ENCODE measurements at places on chromosomes 7 and 10.

DNA sequence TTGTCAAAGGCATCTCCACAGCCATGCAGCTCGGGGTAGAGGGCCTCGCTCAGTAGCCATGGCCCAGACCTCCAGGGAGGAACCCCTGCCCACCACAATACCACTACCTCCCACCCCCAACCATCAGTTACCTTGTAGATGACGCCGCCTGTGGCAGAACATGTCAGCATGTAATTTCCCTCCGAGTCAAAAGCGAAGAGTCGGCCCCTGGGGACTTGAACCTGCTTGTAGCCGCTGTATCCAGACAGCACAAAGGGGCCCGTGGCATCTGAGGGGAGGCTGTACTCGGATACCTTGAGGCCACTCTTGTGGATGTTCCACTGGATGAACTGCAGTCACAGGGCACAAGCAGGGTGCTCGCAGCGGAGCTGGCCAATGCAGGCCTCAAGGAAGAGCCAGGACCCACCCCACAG is 16.3 kb upstream of the CYREN start:
- DNase-seq: no peak

DNA sequence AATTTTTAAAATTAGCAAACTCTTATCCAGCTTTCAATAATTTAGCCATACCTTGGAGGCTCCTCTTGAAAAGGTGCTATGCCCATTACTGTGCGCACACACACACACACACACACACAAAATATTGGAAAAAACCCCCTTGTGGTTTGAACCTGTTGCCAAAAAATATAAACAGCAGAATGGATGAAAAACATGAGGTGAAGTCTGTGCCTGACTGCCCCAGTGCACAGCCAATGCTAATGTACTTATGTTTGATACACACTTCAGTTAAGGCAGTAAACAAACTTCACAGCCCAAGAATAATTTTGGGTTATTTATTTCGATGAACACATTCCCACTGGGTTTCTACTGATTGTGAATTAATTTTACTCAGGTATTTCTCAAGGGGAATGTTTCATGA is 113.2 kb upstream of the SEM1 start:
- DNase-seq: no peak

DNA sequence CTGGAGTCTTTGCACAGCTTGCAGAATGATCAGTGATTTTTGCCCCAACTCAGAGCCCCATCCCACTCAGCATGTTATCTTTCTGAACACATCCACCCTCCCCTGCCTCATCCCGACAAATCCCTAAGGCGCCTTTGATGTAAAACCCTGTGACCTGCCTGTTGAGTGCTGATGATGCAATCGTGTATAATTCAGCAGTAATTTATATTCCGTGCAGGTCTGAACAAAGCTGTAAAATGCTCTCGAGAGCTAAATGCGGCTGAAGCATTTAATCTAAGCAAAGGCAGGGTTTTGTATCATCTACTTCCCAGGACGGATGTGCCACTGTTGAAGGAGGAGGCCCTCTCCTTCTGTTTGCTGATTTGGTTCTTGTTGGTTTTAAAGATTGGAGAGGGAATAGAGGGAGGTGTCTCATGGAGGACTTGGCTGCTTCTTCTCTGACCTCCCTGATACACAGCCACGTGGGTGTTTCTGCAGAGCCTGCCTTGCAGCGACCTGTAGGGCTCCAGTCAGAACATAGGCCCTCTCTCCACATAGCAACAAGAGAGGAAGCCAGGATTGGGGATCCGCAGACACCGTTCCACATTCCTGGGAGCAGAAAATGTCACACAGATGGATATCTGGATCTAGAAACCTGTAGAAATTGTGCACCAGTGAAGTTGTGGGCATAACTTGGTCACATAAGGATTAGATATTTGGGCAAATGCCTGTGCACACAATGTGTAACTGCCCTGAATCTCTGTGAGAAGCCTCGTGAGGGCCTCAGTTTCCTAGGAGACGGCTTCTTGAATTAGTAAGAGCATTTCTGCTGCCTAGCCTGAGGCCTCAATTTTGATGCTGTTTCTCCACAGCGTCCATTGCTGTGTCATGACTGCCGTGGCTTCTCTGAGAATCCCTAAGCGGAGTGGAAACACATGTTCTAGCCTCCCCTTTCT is 90.2 kb upstream of the AGK start:
- no peak for DNase-seq

DNA sequence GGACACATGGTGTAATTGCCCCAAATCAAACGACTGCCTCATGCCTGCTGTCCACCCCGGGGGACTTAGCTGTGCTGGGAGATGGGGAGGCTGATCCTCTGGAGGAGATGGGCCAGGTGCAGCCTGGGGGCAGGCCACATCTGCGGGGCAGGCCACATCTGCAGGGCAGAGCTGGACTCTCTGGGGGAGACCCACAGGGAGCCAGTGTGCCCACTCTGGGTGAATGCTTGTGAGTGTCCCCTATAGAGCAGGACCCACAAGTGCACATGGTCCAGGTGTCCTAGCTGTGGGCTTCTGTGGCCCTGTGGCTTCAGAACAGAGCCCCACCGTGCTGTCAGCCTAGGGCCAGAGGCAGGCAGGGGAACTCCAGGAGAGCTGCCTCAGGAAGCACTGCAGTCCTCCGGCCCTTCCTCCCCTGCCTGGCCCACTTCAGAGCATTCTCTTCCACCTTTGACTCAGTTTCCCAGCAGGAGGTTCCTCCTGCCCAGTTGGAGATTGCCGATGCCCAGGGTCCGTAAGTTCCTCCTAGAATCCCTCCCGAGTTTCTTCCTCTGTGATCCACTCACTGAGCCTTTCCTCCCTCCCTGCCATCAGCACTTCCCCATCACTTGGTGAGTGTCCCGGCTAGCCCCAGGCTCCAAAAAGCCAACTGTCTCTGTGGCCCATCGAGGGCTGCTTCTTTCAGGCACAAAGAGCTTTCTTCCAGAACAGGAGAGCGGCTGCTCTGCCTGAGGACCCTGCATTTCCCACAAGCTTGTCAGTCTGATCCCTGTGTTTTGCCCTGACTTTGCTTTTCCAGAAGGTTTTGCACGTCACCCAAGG is 50.3 kb downstream of the ADCYAP1R1 start:
- DNase-seq: no peak

GRCh38 chr7:107728276-107728675 is 15.7 kb upstream of the CBLL1 start:
- no peak for DNase-seq

DNA sequence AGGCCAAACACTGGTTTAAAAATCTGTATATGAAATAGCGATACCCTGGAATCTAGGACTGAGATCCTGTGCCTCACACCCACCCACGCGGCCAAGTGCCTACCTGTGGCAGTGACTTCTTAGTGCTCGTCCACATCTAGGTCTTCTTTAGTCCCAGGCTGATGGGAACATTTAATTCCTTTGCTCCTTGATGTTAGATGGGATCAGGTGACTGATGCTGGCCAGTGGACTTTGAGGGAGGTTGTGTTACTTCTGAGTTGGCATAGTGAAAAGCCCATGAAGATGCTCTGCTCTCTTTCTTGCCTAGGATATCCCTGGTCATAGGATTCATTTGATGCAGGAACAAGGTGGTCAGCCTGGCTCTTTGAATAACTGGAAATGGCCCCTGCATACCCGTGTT is 59.2 kb downstream of the BMPR1A start:
- no peak for DNase-seq

GRCh38 chr10:22475651-22476600 is 130.6 kb downstream of the SPAG6 start:
- no peak for DNase-seq

DNA sequence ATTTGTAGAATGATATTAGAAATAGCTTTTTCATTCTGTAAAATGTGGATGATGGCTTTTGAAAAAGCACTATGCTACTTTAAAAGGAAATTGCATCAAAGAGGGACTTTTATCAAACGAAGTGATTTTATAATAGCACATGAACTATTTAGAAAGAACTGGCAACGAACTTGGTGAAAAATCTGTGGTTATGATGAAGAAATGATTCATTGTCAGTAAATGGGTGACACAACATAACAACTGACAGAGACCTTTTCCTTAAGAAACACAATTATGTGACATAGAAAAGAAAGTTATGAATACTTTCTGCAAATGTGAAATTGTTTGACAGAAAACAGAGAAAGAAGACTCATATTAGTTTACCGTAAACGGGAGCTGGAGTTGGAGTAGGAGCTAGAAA is 60.7 kb upstream of the LAMB4 start:
- no peak for DNase-seq

GRCh38 chr7:79570903-79571302 is 117.4 kb upstream of the MAGI2 start:
- no peak for DNase-seq

DNA sequence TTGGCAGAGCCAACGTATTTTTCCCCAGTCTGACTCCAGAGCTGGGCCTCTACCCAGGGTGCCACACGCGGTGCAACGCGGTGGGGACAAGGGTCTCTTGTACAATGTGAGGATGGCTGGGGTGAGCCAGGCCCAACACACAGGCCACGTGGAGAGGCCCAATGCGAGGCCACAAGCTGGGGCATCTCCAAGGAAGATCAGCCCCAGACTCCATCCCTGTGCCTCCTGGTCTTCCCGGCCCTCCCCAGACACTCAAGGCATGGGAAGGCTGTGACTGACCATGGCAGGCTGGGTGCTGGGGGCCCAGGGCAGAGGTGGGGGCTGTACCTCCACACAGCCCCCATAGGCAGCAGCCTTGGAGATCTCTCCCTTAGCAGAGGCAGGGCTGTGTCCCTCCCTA is 135.3 kb upstream of the FAM20C start:
- DNase-seq: no peak

DNA sequence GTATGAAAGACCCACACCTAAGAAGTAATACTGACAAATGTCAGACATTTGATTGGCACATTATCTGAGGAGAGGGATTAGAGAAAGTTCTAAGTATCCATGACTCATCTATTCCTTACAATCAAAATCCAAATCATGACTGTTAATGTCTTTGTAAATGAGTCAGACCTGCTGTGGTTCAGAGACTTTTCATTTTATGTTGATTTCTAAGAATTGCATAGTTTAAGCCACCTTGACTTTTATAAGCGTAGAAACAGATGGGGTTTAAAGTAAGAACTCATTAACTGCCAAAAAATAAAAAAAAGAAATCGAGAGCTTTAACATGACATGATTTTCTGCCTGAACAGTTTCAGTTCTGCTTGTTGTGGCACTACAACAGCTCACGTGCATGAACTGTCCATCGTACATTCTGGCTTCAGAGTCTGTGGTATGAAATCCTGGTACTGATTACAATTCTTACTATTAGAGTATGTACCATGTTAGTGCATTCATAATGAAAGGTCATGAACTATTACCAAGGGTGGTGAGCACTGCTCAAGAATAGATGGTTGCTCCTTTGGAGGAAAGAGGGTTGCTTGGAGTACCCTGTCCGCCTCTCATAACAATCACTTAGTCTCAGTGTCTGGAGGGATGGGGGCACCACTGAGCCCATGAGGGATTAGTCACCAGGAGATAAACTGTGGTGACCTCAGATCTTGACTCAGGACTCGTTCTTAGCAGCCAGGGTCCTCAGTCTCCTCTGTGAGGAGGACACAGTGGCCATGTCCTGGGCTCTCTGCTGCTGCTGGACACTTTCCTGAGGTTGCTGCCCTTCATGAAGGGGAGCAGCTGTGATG is 42.2 kb downstream of the ACSM6 start:
- no peak for DNase-seq

GRCh38 chr10:117775526-117775925 is 233.0 kb downstream of the EMX2 start:
- no peak for DNase-seq

DNA sequence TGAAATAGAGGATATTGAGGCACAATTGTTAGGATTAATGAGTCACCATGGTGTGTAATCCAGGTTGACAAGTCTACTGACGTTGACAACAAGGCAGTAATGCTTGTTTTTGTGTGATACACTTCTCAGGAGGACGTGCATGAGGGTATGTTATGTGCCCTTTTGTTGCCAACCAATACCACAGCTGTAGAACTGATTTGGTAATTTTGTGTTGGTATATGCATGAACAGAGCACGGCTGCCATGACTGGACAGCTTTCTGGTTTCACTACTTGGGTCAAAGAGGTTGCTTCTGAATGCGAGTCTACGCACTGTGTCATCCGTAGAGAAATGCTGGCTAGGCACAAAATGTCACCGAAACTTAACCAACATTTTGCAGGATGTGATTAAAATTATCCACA is 32.9 kb downstream of the PHTF2 start:
- DNase-seq: no peak

DNA sequence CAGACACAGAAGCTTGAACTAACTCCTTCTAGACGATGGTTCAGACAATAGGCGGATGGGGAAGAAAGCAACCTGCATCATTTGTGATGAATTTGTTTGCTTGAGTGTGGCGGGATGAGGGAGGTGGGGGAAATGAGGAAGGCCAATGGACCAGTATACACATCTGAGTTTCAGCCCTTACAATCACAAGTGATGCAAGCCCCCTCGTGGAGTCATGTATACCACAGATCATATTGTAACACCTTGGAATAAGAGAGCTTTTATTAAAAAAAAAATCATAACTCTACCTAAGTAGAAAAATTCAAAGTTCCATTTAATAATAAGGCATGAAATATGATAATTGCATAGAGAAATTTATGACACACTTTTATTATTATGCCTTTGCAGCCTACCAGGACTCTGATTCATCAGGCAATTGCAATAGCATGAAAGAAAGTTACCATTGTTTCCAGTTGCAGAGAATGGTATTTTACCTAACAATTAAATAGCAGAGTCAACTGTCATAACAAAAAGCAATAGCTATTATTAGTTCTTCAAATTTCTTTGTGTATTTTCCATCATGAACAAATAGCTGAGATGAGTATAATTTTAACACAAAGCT is 230.2 kb upstream of the AKR1E2 start:
- DNase-seq: no peak

DNA sequence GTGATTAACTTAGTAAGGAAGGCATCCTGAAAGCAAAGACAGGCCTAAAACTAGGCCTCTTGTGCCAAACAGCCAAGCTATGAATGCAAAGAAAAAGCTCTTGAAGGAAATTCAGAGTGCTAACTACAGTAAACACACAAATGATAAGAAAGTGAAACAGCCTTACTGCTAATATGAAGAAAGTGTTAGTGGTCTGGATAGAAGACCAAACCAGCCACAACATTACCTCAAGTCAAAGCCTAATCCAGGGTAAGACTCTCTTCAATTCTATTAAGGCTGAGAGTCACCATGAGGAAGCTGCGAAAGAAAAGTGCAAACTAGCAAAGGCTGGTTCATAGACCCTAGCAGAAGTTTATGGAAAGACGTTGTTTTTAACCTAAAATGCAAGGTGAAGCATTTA is 66.0 kb downstream of the IPMK start:
- DNase-seq: no peak

- no peak for DNase-seq
Observed at GRCh38 chr7:128366986-128367385, 5.5 kb upstream of the PRRT4 start.
